CD4-positive, alpha-beta T cell treated with Interferon gamma for 1 hour (primary cell): ENCODE measurements at places on chromosomes 12 and 14.

DNA sequence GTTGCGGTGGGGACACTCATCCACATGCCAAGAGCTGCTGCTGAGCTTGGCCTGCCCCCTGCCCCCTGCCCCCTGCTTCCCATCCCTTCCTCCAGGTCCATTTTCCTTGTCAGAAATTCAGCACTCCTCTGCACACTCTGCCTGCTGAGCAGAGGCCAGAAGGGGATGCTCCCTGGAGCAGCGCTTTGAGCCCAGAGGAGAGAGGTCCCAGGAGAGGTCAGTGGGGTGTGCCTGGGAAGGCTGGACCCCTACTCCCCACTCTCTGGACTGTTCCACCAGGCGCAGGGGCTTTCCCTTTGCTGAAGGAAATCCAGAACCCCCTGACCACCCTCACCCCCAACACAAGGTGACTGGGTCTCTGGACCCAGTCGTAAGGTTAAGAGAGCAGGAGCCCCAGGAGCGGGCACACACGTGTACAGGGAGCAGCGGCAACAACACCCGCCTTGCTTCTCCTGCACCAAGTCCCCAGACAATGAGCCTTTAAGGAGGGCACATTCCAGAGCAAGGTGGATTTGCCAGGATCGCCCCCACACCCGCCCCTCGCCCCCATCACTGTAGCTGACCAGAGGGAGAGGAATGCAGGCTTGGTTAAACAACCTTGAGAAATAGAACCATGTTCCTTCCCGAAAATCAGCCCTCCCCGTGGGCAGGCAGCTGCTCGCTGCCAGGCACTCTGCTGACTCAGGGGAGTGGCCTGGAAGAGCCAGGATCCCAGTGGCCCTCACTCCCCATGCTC, 30.7 kb downstream of the ISCA2 start:
- no peak for DNase-seq

DNA sequence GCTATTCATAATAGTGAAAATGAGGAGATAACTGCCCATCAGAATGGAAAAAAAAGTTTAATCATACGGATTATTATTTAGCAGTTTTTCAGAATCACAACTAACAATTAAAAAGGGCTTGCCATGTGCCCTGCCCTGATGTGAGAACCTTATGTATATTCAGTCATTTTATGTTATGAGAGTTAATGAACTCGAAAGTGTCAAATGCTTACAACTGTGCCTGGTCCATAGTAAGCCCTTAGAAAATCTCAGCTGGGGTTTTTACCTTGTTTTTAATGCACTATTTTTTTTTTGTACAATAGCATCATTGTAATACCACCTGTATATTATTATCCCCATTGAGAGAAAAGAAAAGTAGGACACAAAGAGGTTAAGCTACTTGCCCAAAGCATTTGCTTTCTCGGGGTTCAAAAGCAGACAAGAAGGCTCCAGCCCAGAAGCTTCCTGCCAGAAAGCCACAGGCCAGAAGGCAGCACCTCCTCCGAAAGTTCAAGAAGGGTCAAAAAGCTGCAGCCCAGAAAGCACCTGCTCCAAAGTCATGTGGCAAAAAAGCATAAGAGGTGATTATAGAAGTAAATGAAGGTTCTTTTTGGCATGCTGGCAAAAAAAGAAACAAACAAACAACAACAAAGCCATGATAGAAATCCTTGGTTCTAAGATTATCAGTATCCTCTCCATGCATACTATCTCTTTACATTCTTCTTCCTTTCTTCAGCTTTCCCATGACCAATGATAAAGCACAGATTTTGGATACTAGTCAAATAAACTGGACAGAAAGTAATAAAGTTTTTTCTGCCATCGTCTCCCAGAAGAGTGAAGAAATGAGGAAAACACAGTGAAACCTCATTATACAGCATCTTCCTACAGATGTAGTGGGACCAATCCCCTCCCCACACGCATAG, 59.1 kb upstream of the NAP1L1 start:
- DNase-seq, result peak; percentile 14

DNA sequence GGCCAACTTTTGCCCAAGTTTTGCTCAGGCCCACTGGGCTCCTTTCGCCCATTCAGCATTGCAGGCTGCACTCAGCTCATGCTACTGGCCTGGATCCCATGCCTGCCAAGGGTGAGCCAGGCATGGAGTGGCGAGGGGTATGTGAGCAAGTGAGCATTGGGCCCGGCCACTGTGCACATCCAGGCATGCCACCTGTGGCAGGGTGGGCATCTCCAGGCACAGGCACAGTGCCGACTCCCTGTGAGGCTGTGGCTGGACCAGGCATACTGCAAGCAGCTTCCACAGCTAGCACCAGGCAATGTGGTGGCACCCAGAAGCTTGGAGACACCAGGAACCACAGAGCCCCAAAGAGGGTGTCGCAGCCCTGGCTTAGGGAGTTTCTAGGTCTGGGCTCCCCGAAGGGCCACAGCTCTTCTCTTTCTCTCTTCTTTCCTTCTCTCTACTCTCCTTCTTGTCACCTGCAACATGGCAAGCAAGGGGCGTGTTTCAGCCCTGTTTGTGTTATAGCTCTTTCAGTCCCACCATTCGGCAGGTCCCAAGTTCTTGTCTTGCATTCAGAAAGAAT, 15.6 kb downstream of the FAM186A start:
- no peak for DNase-seq

GRCh38 chr14:96252999-96253539, 2.9 kb upstream of the BDKRB1 start:
- no peak for DNase-seq

GRCh38 chr14:82655770-82656169, 1122.1 kb upstream of the SEL1L start:
- no peak for DNase-seq

- no peak for DNase-seq
Measured at GRCh38 chr12:104060791-104061190, 3.5 kb upstream of the HCFC2 start.

DNA sequence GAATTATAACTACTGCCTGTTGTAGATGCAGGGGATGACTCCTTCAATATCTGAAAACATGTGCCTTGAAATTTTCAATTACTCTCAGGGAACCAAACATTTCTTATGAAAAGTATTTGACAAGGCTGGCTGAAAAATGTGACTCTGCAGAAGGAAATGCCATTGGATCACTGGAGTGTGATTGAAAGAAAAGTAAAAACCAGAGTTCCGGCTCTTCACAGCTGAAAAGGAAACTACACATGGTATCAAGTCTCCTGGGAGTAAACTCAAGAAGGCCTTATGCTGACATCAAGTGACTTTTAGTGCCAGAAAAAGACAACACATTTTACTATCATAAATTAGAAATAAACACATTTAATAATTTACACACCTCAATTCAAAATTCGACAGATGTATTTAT, 693.0 kb downstream of the LRFN5 start:
- no peak for DNase-seq
